ENCODE measurements at places on chromosomes 2 and 18.
A peak's percentile ranks its signal among the peaks of the same experiment; 100 is the strongest.

GRCh38 chr2:65663831-65664407 lies 231.5 kb upstream of the SPRED2 start:
- DNase-seq = no peak
- H3K4me1 ChIP-seq = peaks cover 11% of the 10 kb centered on the region
- H3K27ac ChIP-seq = no peak overlapping the region
- no peaks in the 10 kb centered on the region for H3K36me3 ChIP-seq

DNA sequence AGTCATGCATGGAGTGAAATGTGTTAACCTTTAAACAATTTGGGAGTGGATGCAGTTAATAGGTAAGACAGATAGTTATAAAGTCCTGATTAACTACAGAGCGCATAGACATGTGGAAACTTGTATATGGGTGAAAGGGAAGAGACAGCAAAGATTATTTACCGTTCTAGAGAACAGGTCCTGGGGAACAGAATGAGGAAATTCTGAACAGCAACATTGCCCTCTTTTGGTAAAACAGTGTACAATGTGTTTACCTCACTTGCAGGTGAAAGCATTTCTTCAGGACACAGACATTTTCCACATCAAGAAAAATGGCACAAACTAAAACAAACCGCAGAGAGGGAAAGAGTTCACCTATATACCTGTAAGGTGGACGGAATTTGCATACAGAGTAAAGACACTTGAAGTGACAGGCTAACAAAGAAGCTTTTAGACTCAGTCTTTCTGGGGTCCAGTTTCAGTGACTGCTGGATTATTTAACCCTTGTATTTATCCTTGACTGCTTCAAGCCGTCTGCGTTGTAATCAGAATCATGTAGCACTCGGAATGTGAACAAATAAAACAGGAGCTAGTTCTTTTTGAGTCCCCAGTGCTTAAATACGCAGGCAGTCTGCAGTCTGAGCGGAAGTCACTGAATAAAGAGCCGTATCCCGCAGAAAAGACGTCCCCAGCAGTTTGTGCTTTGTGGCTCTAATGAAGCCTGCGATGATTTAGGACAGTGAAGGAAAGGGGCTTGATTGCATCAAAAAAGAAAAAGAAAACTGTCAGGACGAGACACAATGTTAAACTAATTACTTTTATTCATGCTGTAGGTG lies 364.8 kb upstream of the GALNT5 start:
- H3K4me1 ChIP-seq = peaks cover 33% of the 10 kb centered on the region
- peak overlapping the region; percentile 18 for H3K4me3 ChIP-seq
- peaks cover 64% of the 10 kb centered on the region for H3K27me3 ChIP-seq
- peaks cover 2% of the 10 kb centered on the region for H3K36me3 ChIP-seq
- DNase-seq = no peak

- H3K27me3 ChIP-seq = no peaks in the 10 kb centered on the region
- H3K27ac ChIP-seq = no peak overlapping the region
- H3K36me3 ChIP-seq = peaks cover 5% of the 10 kb centered on the region
- peaks cover 7% of the 10 kb centered on the region for H3K4me1 ChIP-seq
- no peak overlapping the region for H3K4me3 ChIP-seq
- DNase-seq = no peak
Measured at GRCh38 chr2:55144922-55145820, 86.9 kb downstream of the CLHC1 start.

DNA sequence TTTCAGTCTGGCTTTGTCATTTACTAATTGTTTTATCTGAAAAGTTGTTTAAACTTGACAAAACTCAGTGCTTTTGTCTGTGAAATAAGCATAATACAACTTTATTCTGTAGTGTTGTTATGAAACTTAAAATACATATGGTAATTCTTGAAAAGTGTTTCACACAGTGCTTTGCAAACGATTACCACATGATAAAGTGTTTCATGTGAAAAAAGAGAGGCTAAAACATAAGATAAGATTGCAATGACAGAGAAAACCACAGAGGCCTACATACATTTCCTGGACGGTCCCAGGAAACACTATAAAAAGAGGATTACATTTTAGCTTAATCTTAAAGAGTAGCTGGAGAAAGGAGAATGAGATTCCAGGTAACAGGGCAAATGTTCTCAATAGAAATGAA lies 1934.6 kb upstream of the LRRTM1 start:
- no peak overlapping the region for H3K4me3 ChIP-seq
- DNase-seq = no peak
- no peak overlapping the region for H3K27ac ChIP-seq
- no peaks in the 10 kb centered on the region for H3K27me3 ChIP-seq
- no peaks in the 10 kb centered on the region for H3K4me1 ChIP-seq

DNA sequence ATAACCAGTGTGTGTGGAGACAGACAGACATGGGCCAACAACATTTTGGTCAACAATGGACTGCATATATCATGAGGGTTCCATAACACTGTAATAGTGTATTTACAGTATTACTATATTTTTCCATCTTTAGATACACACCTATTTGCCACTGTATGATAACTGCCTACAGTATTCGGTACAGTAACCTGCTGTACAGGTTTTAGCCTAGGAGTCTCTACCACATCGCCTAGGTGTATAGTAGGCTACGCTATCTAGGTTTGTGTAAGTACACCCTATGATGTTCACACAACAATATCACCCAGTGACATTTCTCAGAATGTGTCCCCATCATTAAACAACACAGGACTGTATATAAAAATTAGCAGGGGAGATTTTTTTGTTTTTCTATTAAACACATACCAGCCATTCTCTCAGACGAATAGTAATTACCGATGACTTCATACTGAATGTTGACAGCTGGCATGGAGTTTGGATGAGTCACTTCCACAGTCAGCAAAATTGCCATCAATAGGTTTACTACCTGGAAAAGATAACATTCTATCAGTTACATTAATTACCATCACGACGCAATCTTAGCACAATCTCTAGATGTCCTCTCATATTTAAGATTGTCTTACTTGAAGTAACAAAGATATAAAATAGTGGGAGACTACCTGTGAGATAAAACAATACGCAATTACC lies 10.8 kb downstream of the LAPTM4A start:
- no peaks in the 10 kb centered on the region for H3K27me3 ChIP-seq
- no peak overlapping the region for H3K4me3 ChIP-seq
- no peak overlapping the region for H3K27ac ChIP-seq

- no peak overlapping the region for H3K27ac ChIP-seq
- no peak for DNase-seq
- H3K27me3 ChIP-seq = no peaks in the 10 kb centered on the region
- no peaks in the 10 kb centered on the region for H3K36me3 ChIP-seq
Measured at GRCh38 chr2:145299368-145299767, 779.4 kb upstream of the ZEB2 start.

GRCh38 chr18:41783065-41783818 lies 171.8 kb upstream of the PIK3C3 start:
- H3K36me3 ChIP-seq = no peaks in the 10 kb centered on the region
- H3K4me1 ChIP-seq = no peaks in the 10 kb centered on the region
- no peak overlapping the region for H3K27ac ChIP-seq

DNA sequence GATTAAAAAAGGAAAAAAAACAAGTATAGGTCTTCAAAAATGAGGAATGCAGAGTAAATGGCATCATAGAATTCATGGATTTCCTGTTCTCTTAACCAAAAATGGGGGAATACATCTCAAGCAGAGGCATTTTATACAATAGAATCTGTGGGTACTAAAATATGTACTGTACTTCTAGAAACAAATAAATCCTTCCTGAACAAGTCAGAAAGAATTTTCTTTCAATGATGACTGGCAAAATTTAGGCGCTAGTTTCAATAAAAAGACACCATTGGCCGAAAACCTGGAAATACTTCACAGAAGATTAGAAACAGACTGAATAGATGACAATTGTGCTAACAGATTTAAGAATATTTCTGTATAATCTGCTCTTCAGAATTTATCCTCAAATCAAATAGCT lies 15.1 kb downstream of the TRAK2 start:
- H3K36me3 ChIP-seq = peaks cover 26% of the 10 kb centered on the region
- DNase-seq = no peak
- peaks cover 28% of the 10 kb centered on the region for H3K4me1 ChIP-seq

- no peak overlapping the region for H3K4me3 ChIP-seq
- peaks cover 10% of the 10 kb centered on the region for H3K4me1 ChIP-seq
- H3K27me3 ChIP-seq = peaks cover 59% of the 10 kb centered on the region
- H3K27ac ChIP-seq = no peak overlapping the region
- H3K36me3 ChIP-seq = peaks cover 2% of the 10 kb centered on the region
Measured at GRCh38 chr18:61946449-61946848, 53.6 kb upstream of the RNF152 start.

DNA sequence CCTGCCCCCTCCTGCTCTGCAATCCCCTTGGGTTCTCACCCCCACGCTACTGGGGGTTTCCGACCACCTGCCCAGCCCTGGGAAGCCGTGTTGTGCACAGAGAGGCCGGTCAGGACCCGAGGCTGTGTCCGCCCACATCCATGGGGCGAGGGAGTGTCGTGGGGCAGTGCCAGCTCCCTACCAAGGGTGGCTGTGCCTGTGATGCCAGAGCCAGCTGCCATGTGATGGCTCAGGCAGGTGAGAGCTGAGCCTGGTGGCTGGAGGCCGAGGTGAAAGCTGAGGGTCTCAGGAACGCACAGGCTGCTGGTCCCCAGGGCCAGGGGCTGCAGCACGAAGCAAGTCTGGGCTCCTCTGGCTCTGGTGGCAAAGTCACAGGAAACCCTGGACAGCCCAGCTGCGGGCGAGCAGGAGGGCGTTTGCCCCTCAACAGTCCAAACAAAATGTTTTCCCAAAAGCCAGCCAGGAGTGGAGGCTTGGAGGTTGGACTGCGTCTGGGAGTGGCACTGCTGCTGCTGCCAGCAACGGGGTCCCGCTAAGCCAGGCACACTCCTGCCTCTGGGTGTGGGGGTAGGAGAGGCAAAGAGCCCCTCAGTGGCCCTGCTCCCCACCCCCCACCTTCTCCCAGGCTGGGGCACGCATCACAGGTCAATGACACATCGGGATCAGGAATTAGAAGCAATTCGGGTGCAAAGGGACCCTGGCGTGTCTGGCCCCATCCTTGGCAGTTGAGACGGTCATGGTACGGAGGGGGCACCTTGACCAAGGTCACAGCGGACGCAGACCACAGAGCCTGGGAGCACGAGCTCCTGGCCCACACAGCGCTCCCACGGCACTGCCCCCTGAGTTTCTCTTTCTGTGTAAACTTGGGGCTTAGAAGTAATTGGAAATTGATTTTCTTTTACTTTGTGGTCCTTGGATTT lies 72.4 kb upstream of the GPC1 start:
- no peaks in the 10 kb centered on the region for H3K36me3 ChIP-seq
- H3K27me3 ChIP-seq = no peaks in the 10 kb centered on the region
- no peak for DNase-seq
- H3K4me3 ChIP-seq = no peak overlapping the region
- H3K27ac ChIP-seq = no peak overlapping the region
- no peaks in the 10 kb centered on the region for H3K4me1 ChIP-seq

GRCh38 chr2:20596193-20596972 lies 54.5 kb downstream of the HS1BP3 start:
- H3K36me3 ChIP-seq = no peaks in the 10 kb centered on the region
- no peak overlapping the region for H3K4me3 ChIP-seq
- H3K4me1 ChIP-seq = peaks cover 32% of the 10 kb centered on the region
- DNase-seq = no peak
- H3K27me3 ChIP-seq = no peaks in the 10 kb centered on the region

GRCh38 chr18:63949068-63949737 lies at the start of gene HMSD:
TSS of gene HMSD (plus strand) at chr18:63949301. CDS start at chr18:63953456, 4,155 bp downstream.
- peak within 1 kb of the TSS; percentile 62 for H3K4me3 ChIP-seq
- peaks cover 30% of the 10 kb centered on the region for H3K4me1 ChIP-seq
- peaks cover 45% of the 10 kb centered on the region for H3K27me3 ChIP-seq
- peak within 1 kb of the TSS; percentile 56 for H3K27ac ChIP-seq
- peak; percentile 69 for DNase-seq
- H3K36me3 ChIP-seq = peaks cover 3% of the 10 kb centered on the region

GRCh38 chr2:164789968-164790367 lies 51.7 kb downstream of the COBLL1 start:
- no peaks in the 10 kb centered on the region for H3K4me1 ChIP-seq
- no peak overlapping the region for H3K27ac ChIP-seq
- no peaks in the 10 kb centered on the region for H3K27me3 ChIP-seq
- H3K36me3 ChIP-seq = no peaks in the 10 kb centered on the region
- no peak overlapping the region for H3K4me3 ChIP-seq
- DNase-seq = no peak

DNA sequence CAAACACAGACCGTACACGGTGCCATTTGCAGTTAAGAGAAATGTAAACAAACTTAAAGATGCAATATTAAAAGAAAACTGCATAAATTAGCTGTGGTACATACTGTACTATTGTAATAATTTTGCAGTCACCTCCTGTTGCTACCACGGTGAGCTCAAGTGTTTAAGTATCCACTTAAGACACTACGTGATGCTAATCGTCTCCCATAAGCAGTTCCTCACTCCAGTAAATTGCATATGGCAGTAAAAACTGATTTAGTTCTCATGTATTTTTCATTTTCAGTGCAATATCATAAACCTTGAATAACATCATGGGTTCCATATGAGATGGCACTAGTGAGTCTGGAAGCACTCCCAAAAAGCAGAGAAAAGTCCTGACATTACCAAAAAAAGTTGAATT lies 14.4 kb downstream of the CLEC4F start:
- DNase-seq = no peak
- no peak overlapping the region for H3K4me3 ChIP-seq
- H3K27ac ChIP-seq = no peak overlapping the region
- H3K36me3 ChIP-seq = no peaks in the 10 kb centered on the region

DNA sequence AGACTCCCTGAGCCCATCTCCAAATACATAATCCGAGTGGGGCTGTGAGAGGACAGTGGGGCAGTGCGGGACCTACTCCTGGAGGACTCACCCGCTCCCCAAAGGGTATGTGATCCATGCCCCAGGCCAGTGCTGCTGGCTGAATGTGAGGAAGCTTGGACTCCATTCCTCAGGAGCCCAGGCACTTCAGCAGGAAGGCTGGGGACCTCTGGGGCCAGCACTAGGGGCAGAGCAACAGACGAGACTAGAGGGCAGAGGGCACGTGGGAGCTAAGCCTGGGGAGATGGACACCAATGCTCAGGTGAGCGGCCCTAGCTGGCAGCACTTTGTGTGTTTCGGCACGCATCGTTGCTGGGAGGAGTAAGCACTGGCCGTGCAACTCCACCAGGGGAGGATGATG lies 84.9 kb downstream of the MALT1 start:
- peaks cover 9% of the 10 kb centered on the region for H3K4me1 ChIP-seq
- no peaks in the 10 kb centered on the region for H3K36me3 ChIP-seq
- H3K27ac ChIP-seq = no peak overlapping the region
- H3K4me3 ChIP-seq = no peak overlapping the region
- peaks cover 6% of the 10 kb centered on the region for H3K27me3 ChIP-seq

- H3K4me1 ChIP-seq = no peaks in the 10 kb centered on the region
- no peaks in the 10 kb centered on the region for H3K36me3 ChIP-seq
- no peak overlapping the region for H3K27ac ChIP-seq
- DNase-seq = no peak
Measured at GRCh38 chr2:240925568-240926515, 19.7 kb downstream of the CROCC2 start.

DNA sequence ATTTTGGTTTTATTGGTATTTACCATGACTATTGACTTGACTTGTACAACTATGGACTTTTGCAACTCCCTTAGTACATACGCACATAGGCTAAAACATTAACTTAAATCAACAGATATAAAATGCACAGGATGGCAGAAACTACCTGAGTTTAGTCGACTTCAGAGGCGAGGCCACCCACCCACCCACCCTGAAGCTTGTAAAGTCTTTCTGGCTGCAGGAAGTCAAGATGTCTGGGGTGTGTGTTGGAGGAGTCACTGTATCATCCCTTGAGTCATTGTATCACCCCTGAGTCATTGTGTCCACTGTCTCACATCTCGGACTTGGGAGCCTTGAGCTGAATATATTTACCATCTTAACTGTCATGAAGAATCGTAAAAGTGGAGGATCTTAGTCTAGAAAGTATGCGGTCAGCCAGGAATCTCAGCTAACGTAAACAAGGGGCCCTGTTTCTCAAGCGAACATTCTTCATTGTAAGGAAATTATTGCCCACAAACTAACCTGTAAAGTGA lies 140.0 kb upstream of the ST6GAL2 start:
- no peaks in the 10 kb centered on the region for H3K36me3 ChIP-seq
- H3K27ac ChIP-seq = no peak overlapping the region
- no peak overlapping the region for H3K4me3 ChIP-seq
- no peaks in the 10 kb centered on the region for H3K4me1 ChIP-seq
